ENCODE measurements at places on chromosomes 3 and 15.
A peak's percentile ranks its signal among the peaks of the same experiment; 100 is the strongest.

DNA sequence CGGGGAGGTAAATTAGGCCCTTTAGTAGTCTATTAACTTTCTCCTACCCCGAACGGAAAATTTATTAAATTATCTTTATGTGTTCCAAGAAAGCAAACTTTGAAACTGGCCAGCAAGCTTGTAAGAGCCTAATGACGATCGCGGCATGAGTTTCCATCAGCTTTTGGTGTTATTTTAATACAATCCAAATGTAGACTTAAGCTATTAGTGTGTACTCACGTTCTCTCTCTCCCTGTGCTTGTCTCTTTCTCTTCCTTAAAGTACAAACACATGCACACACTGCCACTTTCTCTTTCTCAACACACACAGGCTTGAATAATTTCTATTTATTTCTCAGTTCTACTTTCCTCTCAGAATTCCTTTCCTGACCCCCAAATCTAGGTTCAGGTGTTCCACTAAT lies 108.8 kb upstream of the MME start:
- DNase-seq: no peak

DNA sequence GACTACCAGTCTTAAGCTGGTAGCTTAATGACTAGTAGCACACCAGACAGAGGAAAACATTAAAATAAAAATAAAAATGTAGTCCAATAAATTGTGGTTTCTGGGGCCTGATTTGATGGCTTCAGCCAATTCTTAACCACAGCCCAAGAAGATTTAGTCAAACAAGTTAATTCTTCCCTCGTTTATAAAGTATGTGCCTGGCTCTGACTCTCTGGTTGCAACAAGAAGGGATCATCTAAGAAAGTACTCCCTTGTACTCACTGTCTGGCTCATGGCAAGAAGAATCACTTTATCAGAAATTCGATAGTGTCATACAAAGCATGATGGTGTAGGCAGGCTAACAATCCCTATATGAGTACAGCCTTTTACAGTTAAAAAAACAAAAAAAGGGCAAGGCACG lies 141.9 kb downstream of the P3H2 start:
- DNase-seq: no peak

DNA sequence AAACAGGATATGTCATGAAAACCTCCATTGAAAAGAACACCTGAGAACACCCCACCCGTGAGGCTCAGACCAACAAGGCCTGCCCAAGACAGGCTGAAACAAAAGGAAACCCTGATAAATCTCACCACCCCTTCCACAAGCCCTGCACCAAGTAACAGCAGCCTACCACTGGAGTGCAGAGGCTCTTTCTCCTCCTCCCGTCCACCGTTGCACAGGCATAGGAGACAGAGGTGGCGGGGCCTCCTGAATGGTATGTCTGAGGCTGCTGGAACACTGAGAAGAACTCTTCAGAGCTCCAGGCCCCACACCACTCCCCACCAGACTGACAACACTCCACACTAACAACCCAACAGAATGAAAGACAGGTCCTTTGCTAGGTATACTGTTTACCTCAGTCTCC lies 21.4 kb downstream of the CHDH start:
- no peak for DNase-seq

- DNase-seq: no peak
These were observed 35.2 kb downstream of the MGLL start for GRCh38 chr3:127787071-127787490.

DNA sequence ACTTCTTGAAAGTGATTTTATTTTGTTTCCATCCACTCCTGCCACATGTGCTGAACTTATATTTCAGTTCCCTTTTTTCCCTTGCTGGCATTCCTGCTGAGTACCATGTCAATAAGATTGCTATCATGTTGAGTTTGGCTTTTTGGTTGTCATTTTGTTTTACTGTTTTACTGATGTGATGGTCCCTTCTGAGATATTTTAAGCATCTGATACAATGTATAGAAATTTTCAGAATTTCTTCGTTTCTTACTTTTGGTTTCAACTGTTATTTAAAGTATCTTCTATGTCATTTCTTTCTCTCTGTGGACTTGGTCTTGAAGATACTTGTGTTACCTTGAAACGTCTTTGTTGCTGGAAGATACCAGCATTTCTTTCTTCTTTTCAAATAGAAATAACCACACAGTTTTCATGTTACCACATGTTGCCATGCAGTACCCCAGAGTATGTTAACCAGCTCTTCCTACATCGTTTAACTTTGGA lies 14.1 kb downstream of the SIDT1 start:
- peak; percentile 45 for DNase-seq

DNA sequence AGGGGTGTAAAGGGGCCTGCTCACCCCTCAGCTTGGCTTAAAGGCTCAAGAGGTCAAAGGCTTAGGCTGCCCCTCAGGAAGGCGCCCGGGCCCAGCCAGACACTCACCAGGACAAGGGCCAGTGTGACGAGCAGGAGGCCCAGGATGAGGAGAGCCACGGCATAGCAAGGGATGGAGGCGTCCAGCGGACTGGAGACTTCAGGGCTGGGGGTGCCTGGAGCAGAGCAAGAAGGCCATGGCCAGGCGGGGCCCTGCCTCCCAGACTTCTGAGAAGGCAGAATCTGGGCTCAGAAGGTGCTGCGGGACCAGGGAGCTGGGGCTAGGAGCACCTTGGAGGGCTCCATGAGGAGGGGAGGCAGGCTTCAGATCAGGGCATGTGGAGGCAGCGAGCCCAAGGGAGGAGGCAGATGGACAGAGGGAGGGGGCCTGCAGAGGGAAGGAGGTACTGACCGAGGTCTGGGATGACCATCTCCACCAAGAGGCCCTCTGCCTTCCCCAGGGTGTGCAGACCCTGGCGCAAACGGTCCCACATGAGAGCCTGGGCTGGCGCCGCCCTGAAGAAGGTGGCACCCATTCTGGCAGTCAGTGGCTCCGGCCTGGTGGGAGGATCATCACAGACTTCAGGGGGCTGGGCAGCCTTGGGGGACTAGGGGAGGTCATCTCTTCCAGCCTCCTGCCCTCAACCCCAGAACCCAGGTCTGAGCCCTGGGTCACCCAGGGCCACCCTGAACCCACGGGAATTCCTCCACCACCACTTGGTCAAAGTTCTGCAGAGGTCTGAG lies 24.5 kb downstream of the C15orf39 start:
- no peak for DNase-seq

DNA sequence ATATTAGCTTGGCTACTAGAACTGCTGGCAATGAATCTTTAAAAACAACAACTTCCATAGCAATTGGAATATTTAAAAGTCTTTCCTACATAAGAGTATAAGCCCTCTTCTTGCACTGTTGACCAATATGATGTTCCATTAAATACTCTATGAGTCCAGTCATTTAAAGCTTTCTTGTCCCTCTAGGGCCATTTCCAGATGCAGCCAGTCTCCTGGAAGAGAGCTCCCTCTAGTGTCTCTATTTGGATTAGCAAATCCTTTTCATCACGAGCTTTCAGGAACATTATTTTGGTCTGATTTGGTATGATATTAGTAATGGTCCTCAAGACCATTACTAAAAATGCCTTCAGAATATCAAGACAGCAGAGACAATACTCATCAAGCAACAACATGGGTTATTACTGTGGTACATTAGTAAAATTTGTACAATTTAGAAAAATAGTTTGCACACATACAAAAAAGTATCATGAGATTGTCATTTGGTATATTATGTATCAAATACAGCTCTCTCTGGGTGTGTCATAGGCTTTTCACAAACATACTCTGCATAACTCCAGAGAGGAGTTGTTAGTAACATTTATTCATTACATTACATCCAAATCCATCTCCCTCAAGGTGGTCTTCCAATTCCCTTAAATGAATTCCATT lies 101.3 kb downstream of the DPH6 start:
- peak; percentile 42 for DNase-seq

- no peak for DNase-seq
These were observed 841.2 kb downstream of the TUSC7 start for GRCh38 chr3:117550766-117551165.

DNA sequence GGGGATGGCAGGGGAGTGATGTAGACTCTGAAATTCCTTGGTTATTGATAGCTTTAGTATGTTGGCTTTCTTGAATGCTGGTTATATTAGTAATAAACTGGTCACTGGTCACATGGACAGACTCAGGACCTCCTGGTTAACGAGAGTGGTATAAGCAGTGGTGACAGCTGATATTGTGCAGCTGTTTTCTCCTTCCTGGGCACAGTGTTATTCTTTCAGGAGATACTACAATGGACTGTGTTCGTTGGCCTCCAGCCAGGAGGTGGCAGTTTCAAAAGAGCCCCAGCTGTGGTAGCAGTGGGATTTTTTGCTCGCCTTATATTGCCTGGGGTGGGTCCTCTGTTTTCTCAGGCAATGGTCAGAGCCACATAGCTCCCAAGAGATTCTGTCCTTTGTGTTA lies 181.6 kb upstream of the RBMS3 start:
- no peak for DNase-seq

- DNase-seq: no peak
These were observed 507 bp downstream of the DIPK2A start for GRCh38 chr3:143972155-143972504.

- no peak for DNase-seq
These were observed 128.4 kb upstream of the IGF1R start for GRCh38 chr15:98519767-98520550.

DNA sequence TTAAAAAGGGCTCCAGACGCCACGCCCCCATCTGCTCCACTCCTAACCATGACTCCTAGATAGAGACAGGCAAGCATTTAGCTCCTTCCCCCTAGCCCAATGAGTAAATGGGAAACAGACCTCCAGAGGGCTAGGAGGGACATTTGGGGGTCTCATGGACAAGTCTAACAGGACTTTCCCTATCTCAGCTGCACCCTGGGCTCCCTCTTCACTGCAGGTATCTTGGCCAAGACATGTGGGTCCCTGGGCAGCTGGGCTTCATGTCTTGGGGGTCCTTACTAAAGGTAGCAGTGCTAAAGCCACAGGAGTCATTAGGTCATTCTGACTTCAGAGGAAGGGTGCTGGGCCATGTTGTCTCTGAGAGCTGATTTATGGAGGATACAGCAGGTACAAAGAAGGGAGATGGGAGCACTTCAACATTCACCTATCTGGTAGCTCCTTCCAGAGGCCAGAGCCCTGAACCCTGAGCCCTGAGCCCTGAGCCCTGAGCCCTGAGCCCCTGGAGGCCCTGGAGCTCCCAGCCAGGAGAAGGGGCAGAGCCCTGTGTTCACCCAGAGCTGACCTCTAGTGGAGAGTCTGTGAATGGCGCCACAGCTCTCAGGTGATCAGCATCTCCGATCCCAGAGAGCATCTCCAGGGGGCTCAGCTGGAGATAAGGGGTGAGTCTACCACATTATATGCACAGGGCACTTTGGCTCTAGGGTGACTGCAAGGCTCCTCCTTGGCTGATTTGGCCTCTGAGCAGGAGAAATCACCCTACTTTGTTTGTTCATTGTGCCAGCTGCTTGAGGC lies 40.1 kb upstream of the EPHB1 start:
- peak; percentile 66 for DNase-seq

GRCh38 chr3:155308831-155309230 lies 15.3 kb upstream of the STRIT1 start:
- DNase-seq: no peak

DNA sequence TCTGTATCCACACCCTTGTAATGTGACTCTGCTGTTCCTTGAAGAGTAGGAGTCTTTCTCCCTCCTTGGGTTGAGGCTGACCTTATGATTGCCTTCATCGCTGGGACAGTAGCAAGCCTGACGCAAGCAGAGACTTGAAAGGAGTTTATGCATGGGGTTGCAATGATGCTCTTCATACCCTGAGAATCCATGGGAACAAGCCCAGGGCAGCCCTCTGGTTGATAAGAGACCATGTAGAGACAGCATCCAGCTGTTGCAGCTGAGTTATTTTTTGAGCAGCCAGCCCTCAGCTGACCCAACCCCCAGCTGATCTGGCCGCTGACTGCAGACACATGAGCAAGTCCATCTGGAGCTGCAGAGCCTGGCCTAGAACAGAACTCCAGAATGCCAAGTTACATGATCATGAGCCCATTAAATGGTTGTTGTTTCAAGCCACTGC lies 60.6 kb upstream of the ARNT2 start:
- no peak for DNase-seq

GRCh38 chr3:148173851-148174250 lies 523.9 kb upstream of the AGTR1 start:
- DNase-seq: no peak

GRCh38 chr15:99909592-99910295 lies 176.5 kb upstream of the LYSMD4 start:
- DNase-seq: peak; percentile 61

GRCh38 chr3:112074616-112075497 lies 11.3 kb upstream of the C3orf52 start:
- peak; percentile 53 for DNase-seq

- no peak for DNase-seq
These were observed 371.7 kb upstream of the RGMA start for GRCh38 chr15:93460717-93461116.

GRCh38 chr3:124257336-124257864 lies 265.5 kb upstream of the ROPN1 start:
- DNase-seq: no peak

DNA sequence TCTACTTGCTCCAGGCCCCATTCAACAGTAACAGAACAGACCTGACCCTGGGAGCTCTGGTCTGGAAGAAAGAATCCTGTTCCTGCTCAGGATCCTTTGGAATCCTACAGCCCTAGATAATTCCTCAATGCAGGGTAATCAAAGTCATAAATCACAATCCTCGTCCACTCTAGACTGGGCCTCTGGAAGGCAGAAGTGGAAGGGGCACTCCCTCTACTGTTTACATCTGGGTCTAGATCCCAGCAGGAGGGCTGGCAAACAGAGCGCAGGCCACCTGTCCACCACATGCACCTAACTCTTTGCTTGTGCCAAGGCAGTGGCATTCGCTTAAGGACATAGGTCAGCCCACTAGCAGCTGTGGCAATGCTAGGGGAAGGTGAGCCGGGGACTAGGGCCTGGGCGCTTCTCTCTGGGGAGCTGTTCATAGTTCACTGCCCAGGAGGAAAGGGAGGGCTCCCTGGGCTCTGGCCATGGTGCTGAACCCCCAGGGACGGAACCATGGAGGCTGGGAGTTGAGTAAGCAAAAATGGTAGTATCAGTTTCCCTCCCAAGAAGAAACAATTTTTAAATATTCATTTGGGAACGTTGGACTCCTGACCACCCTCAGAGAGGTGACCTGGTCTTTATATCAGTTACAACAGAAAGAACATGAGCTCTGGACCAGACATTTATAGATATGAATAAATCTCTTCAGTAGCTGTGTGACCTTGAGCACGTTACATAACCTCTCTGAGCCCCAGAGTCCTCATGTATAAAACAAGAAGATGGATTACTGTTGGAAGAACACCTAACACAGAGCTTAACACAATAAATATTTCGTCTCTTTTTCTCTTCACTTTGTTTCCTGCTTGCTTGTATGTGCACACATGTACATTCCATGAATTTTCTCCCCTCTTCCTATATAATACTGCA lies 90.2 kb downstream of the NTRK3 start:
- peak; percentile 36 for DNase-seq

- DNase-seq: no peak
These were observed 201.4 kb upstream of the ARHGEF26 start for GRCh38 chr3:153919773-153920172.
